ENCODE measurements at places on chromosomes 1 and 21.

- DNase-seq: peak; percentile 2
Observed at GRCh38 chr1:65309304-65310077, at the start of gene DNAJC6. Gene DNAJC6 (plus strand): TSS chr1:65309543. CDS start chr1:65309746, 203 bp downstream.

GRCh38 chr1:204760350-204760749 is 74.8 kb upstream of the LRRN2 start:
- no peak for DNase-seq

DNA sequence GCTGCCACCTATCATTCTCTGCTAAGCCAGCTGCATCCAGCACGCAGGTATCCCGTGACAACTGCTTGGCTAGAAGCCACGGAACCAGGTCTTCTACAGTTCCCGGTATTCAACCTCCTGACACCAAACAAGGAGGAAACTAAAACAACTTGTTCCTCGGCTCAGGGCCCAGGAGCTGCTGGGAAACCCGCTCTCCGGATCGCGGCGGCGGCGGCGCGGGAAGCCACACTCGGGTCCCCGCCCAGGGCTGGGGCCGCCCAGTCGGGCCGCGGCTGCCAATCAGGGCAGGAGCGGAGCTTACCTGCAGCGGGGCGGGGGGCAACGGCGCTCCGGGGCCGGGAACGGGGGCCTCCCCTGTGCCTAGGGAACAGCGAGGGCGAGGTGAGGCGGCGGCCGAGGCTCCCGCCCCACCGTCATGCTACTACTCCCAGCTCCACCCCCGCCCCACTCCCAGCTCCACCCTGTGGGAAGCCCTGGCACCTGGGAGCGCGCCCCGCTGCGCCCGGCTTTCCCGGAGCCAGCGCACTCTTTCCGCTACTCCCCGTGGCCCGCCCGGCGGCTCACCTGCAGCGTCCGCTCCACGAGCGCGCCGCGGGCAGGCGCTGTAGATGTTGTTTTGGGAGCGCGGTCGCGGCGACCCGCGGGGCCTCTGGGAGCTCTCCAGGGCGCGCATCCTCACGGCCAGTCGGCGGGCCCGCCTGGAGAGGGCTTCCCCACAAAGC is 12.1 kb downstream of the IL24 start:
- no peak for DNase-seq

DNA sequence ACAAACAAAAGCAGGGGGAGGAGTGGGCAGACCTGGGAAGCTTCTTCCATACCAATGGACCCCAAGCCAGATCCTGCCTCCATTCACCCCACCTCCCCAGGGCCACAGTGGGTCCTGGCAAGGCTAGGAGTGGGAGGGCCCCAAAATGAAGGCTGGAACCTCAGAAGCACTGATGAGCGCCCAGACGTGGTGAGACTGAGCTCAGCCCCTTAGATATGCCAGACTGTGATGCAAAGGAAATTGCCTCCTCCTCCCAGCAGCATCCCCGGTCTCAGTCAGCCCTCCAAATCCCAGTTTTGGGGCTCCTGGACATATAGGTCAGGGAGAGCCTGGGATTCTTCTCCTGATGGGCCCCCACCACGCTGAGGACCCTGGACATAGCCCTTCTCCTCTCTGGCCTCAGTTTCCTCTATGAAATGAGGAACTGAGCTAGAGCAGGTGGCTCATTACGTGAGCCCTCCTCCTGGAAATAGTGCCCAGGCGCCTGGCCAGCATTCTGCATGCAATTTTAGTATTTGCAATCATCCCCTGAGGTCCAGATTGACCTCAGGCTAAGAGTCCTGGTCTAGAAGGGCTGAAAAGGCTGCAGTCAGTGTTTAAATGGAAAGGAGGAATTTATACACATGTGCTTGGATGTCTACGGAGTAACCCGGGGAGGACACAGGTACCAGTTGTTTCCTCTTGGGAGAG is 33.5 kb downstream of the RHBG start:
- no peak for DNase-seq

DNA sequence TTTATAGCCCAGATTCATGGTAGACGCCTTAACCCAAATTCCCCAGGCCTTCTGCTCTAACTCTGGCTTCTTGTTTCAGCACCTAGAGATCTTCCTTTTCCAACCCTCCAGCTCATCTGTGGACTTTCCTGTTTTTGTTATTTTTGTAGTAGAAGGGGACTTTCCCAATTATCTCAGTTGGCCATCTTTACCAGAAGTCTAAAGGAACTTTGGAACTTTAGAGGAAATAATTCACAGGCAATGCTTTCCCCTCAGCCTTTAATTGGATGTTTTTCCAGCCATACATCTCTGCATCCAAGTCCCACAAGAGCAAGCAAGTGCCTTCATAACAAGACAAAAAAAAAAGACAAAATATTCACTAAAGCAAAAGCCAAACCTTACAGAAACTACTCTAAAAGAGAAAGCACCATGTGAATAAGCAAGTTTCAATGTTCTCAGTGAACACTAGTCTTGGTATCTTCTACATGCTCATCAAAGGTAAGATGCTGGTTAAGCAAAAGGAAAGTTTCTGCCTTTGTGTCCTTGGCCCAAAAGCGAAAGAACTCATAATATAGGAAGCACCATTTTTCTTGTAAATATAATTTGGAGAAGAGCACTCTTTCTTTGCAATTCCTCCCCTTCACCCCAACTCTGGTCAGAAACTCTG is 377.3 kb downstream of the SETD4 start:
- no peak for DNase-seq

- DNase-seq: no peak
Observed at GRCh38 chr21:27365394-27365793, 398.5 kb upstream of the ADAMTS5 start.

DNA sequence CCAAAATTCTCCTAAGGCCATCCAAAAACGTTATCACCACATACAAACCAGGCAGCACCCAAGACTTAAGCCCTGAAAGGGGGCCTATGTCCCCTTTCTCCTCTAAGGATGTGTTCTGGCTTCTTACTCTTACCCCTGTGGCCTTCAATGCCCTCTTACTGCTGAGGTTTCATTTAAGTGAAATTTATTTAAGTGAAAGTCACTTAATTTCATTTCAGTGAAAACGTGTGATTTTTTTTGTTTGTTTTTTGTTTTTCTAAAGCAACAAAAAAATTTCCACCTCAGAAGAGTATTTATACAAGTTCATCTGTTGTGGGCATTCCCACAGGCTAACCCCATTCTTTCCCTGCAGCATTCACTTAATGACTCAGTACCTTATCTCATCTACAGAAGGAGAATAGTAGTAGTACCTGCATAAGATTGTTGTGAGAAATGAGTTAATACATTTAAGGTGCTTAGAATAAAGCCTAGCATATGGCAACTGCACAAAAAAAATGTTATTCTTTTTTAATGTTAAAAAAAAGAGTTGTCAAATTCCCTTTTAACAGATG is 220.6 kb downstream of the CHRM3 start:
- DNase-seq: no peak

- DNase-seq: no peak
Observed at GRCh38 chr1:51671527-51672325, 54.8 kb downstream of the OSBPL9 start.

- no peak for DNase-seq
Observed at GRCh38 chr1:205725514-205725913, 24.5 kb downstream of the NUCKS1 start.

GRCh38 chr1:237416924-237417655 is 375.1 kb downstream of the RYR2 start:
- no peak for DNase-seq

- no peak for DNase-seq
Observed at GRCh38 chr21:36202726-36203602, 46.3 kb downstream of the DOP1B start.

DNA sequence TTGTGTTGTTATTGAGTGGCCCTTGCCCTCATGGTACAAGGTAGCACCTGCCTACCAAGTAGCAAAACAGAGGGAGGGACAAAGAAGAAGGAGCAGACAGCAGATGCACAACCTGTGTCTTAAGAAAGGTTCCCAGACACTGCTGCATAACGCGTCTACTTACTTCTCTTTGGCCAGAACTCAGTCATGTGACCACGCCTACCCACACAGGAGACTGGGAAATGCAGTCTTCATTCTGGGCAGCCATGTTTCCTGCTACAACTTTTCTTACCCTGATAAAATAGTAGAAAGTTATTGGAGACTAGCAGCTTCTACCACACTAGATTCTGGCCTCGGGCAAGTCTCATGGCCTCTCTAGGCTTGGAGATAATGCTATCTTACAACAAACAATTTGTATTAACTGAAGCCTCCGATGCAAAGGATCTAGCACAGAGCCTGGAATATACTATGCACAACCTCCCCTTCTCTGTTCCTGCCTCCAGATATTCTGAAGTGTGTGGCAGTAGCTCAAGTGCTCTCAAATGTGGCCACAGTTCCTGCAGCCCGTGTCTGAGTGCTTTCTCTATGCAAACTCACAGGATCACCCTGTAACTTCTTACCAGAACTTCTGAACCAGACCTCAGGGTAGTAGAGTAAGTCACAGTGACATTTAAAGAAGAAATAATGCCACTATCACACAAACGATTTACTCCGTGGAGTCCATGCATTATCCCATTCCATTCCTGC is 34.1 kb upstream of the BTG2 start:
- DNase-seq: peak; percentile 73

- DNase-seq: no peak
Observed at GRCh38 chr1:181097242-181097641, 8.7 kb downstream of the IER5 start.

- no peak for DNase-seq
Observed at GRCh38 chr1:36384542-36385409, 948 bp downstream of the STK40 start.

GRCh38 chr1:85047472-85048295 is 616 bp downstream of the MCOLN3 start:
- no peak for DNase-seq

DNA sequence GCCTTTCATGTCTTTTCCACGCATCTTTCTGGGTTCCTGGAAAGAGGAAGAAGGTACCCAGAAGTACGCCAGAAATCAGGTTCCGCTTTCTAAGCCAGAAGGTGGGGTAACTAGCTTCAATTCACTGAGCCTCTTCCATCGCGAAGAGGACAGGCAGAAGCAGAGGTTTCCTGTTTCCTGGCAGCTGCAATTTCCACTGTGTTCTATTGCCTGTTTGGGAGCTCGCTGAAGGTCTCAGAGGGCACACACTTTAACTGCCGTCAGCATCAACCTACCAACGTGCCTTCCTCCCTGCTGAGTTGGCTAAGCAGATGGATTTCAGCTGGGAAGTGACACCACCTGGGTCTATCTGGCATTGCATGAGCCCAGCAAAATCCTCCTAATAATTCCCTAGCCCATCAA is 10.0 kb downstream of the NCF2 start:
- no peak for DNase-seq

- peak; percentile 63 for DNase-seq
Observed at GRCh38 chr1:2786329-2787162, 14.9 kb downstream of the TTC34 start.

- DNase-seq: no peak
Observed at GRCh38 chr1:172203902-172204301, 216.6 kb upstream of the C1orf105 start.

DNA sequence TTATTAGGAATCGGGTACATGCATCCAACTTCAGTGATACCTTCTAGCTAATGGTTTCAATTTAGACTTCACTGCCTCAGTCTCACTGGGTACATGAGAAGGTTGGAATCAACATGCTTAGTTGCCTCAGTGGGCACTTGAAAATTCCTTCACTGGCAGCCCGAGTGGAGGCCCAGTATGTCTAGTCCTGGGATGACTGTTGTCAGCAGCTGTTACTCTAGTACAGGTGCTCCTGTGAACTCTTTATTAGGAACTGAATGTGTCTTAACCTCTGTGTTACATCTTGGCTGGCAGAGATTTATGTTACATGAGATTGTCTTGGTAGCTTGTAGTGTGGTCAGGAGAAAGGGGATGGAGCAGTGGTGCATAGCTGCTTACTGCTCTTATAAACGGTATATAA is 13.4 kb downstream of the PLA2G2E start:
- no peak for DNase-seq

DNA sequence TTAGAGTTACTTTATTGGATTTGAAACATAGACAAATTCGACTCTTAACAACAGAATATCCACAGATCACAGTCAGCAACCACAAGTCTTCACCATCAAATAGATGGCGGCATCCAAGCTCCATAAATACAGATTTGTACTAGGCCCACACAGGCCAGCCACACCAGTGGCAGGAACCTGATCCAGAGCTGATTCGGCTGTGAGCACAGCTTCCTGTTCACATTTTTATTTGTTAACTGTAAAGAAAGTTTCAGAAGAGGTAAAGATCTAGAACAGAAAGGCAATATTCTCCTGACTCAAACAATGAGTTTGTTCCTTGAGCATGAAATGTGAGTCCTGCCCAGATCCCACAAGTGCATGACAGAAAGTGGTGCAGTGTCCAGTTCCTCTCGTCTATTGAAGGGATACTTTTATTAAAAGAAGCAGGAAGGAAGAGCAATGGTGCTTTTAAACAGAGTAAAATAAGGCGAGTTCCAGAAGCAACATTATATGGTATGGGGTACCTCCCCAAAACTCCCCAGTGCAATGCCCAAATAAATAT is 205.8 kb downstream of the SLC45A1 start:
- DNase-seq: no peak

- DNase-seq: no peak
Observed at GRCh38 chr1:223834660-223835263, 11.0 kb downstream of the TP53BP2 start.

DNA sequence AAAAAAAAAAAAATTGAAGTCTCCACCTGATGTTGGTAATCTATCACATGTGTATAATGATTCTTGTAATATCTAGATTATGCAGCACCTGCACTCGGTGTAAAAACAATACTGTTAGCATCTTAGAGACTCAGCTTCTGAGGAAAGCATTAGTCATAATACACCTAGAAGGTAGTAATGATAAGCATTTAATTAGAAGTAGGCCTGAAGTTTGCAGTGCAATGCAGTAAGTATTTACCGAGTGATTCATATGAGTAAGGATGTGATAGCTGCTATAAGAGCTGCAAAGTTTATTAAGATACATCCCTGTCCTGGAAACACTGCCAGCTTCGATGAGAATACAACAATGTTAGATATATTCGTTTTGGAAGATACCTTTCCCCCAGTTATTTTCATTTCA is 196.4 kb downstream of the GREM2 start:
- DNase-seq: no peak

GRCh38 chr1:77846966-77847365 is 41.5 kb upstream of the NEXN start:
- no peak for DNase-seq

DNA sequence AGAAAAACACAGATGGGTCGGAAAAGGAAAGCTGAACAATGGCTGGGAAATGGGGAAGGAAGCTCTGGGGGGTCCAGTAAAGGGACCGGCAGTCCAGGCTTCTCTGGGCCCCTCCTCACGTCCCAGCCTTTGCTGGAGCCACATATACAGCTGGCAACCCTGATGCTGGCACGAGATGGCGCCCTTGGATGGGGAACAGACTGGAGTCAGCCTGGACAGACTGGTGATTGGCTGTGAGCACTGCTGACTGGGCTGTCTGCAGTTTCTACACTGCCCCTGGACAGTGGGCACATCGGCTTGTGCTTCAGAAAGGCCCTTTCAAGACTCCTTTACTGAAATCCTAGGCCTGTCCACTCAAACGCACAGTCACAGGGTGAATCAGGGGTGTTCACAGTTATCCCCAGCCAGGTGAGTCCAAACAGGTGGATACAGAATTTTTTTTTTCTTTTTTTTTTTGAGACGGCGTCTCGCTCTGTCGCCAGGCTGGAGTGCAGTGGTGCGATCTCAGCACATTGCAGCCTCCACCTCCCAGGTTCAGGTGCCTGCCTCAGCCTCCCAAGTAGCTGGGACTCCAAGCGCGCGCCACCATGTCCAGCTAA is 31.1 kb upstream of the ZBTB40 start:
- DNase-seq: peak; percentile 33

- DNase-seq: peak; percentile 32
Observed at GRCh38 chr1:154791292-154792166, 78.6 kb downstream of the KCNN3 start.
